Muscle of leg (tissue), 16 donors: ENCODE measurements at places on chromosomes 11 and 22. TPM values are rescaled to one million over a fixed set of nuclear protein-coding genes. Genes with fewer than 3 reads are reported as not detected.

Gene CNGA4
- not detected for total RNA-seq

Gene SERPING1
- total RNA-seq: 31.4 TPM

Gene NECTIN1
- 7.9 TPM for total RNA-seq

Gene MYEOV
- 0.62 TPM for total RNA-seq

Gene PRG3
- total RNA-seq: 0.22 TPM

Gene INCENP
- 11.9 TPM for total RNA-seq

Gene OVCH2
- not detected for total RNA-seq

DNA sequence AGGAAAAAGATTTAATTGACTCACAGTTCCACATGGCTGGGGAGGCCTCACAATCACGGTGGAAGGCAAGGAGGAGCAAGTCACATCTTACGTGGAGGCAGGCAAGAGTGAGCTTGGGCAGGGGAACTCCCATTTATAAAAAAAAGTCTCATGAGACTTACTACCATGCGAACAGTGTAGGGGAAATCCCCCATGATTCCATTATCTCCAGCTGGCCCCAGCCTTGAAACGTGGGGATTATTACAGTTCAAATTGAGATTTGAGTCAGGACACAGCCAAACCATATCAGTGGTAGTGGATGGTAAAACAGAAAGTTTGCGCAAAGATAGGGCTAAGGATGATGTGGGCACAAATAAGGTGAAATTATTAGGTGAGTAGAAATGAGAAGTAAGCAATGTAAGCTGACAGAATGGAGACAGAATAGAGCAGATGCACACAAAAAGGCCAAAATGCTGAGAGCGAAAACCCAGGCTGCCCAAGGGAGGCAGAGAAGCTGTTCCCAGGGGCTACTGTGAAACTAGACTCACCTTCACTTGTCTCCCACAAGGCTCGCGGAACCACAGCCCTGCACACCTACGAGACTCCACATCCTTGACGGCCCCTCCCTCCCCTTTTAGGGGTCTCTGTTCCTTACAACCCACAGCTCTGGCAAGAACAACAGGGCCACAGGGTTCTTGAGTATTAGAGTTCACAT, 377.6 kb downstream of the CADM1 start:
- peaks cover 2% of the 10 kb centered on the region for H3K27me3 ChIP-seq
- no peaks in the 10 kb centered on the region for H3K4me1 ChIP-seq
- no peak overlapping the region for H3K27ac ChIP-seq
- no peak for DNase-seq
- no peaks in the 10 kb centered on the region for H3K36me3 ChIP-seq

DNA sequence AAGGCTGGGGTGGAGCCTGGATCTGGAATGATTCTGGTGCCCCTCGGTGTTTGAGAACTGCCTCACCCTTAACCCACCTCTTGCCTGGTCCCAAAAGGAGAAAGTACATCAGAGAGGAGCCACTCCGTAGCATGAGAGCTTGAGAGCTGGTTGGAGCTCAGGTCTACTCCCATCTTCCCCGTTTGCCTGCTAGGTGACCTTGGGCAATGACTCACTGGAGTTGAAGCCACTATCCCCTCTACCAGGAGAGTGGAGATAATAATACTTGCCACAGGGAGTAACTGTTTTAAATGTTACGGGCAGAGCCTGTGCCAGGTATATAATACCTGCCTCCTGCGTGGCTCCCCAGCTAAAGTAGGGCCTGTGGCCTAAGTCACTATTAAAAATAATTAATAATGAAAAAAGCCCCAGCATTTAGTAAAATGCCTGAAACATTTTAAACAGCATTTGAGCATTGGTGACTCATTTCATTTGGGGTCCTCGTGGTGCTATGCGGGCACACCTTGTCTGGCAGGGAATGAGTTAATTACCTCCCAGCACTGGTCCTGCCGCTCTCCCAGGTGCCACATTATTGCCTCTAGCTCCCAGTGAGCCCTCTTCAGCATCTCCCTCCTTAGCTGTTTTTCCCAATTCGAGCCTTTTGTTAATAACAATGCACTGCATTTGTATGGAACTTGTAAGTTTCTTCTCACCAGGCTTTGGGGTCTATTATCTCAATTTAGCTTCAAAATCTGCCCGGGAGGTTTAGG, 22.5 kb downstream of the CYTH4 start:
- H3K27me3 ChIP-seq: no peaks in the 10 kb centered on the region
- no peak overlapping the region for H3K4me3 ChIP-seq
- H3K36me3 ChIP-seq: no peaks in the 10 kb centered on the region
- H3K4me1 ChIP-seq: peaks cover 49% of the 10 kb centered on the region

DNA sequence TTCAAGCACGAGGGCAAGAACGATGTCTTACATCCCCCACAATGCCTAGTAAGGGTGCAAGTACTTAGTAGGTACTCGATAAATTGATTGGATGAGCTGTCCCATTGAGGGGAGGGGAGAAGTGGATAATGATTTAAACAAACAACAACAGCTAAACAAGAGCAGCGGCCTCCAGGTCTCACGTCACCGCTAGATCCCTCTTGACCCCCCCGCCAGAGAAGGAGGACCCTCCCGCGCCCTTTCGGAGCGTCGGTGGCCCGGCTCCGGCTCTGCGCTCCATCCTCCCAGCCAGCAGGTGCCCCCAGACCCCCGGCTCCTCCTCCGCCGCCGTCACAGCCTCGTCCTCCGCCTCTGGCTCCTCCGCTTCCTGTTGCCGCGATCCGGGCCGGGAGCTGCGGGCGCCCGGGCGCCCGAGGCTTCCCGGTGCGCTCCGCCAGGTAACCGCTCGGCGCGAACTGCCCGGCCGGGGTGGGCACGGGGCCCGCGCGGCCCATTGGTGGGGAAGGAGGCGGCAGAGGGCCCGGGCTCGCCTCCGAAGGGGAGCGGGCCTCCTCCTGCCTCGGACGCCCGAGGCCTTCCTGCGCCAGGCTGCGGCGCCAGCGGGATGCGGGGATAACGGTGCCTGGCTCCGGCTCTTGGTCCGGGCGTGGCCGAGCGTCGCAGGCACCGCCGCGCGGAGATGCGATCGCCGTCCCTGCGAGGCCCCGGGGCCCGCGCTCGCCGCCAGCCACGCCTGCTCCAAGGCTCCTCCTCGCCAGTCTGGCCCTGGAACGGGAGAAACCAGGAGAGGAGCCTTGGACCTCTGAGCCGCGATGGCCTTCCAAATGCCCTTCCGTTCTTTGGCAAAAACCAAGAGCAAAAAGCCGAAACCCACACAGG, at the start of gene TLCD5:
TSS of gene TLCD5 (plus strand) at position 368 of the 879 bp plus-strand sequence. CDS start 2,143 bp downstream, outside the sequence.
- no peaks in the 10 kb centered on the region for H3K27me3 ChIP-seq
- H3K27ac ChIP-seq: peak within 1 kb of the TSS; percentile 86
- DNase-seq: peak; percentile 87
- H3K36me3 ChIP-seq: peaks cover 6% of the 10 kb centered on the region
- H3K4me1 ChIP-seq: peaks cover 15% of the 10 kb centered on the region

- no peak overlapping the region for H3K4me3 ChIP-seq
- no peak for DNase-seq
- H3K4me1 ChIP-seq: peaks cover 34% of the 10 kb centered on the region
- no peaks in the 10 kb centered on the region for H3K36me3 ChIP-seq
- no peak overlapping the region for H3K27ac ChIP-seq
Measured at GRCh38 chr11:12409621-12410005, 32.2 kb downstream of the PARVA start.

- no peaks in the 10 kb centered on the region for H3K36me3 ChIP-seq
- no peak for DNase-seq
- H3K4me1 ChIP-seq: peaks cover 30% of the 10 kb centered on the region
Measured at GRCh38 chr11:61480261-61480993, 28.1 kb upstream of the LRRC10B start.

GRCh38 chr11:112248201-112248600, 12.5 kb downstream of the PLET1 start:
- H3K36me3 ChIP-seq: no peaks in the 10 kb centered on the region
- no peak overlapping the region for H3K4me3 ChIP-seq
- no peaks in the 10 kb centered on the region for H3K27me3 ChIP-seq
- H3K4me1 ChIP-seq: no peaks in the 10 kb centered on the region
- H3K27ac ChIP-seq: no peak overlapping the region
- DNase-seq: peak; percentile 15

DNA sequence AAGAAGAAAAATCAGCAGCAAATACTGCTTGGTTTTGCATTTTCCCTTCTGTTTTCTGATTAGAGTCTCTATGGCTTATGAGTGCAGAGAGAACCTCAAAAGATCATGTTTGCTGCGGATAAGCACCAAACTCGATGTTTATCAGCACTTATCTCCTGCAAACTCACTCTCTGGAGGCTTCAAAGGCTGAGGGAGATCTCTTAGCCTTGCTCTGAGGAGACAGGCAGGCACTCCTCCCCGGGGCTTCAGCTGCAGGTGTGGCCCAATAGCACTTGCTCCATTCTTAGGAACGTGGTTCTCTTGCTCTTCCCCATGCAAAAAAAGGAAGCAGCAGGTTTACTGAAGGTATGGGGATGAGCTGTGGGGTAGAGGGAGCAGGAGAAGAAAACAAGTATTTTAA, 45.1 kb downstream of the FLI1 start:
- no peak for DNase-seq
- no peaks in the 10 kb centered on the region for H3K36me3 ChIP-seq
- no peak overlapping the region for H3K4me3 ChIP-seq
- peaks cover 2% of the 10 kb centered on the region for H3K4me1 ChIP-seq

DNA sequence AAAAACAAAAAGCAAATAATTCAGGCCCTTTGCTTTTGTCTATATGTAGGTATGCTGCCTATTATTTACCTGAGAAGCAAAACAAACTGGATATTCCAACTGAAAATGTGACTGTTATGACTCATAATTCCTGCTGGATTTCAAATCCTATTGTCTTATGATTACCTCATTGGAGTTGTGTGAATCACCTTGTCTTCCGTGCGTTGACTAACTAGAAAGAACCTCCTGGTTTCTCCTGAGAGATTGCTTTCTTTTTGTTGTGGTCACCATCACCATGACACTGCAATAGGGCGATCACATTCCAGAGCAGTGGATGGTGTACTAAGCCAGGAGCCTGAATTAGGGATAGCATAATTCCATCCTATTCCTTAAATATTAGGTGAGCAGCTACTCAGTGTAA, 23.0 kb upstream of the EXPH5 start:
- no peak overlapping the region for H3K4me3 ChIP-seq
- DNase-seq: no peak
- no peaks in the 10 kb centered on the region for H3K4me1 ChIP-seq
- H3K27ac ChIP-seq: no peak overlapping the region
- no peaks in the 10 kb centered on the region for H3K27me3 ChIP-seq

GRCh38 chr11:1446623-1447022, 40.0 kb downstream of the MOB2 start:
- H3K4me1 ChIP-seq: no peaks in the 10 kb centered on the region
- H3K27ac ChIP-seq: no peak overlapping the region
- no peak overlapping the region for H3K4me3 ChIP-seq
- no peak for DNase-seq
- peaks cover 2% of the 10 kb centered on the region for H3K27me3 ChIP-seq
